Left lung (tissue), 14 donors: ENCODE measurements at places on chromosomes 1 and 21. TPM values are rescaled to one million over a fixed set of nuclear protein-coding genes. Genes with fewer than 3 reads are reported as not detected.

VSIG8 gene
- total RNA-seq: not detected

DNA sequence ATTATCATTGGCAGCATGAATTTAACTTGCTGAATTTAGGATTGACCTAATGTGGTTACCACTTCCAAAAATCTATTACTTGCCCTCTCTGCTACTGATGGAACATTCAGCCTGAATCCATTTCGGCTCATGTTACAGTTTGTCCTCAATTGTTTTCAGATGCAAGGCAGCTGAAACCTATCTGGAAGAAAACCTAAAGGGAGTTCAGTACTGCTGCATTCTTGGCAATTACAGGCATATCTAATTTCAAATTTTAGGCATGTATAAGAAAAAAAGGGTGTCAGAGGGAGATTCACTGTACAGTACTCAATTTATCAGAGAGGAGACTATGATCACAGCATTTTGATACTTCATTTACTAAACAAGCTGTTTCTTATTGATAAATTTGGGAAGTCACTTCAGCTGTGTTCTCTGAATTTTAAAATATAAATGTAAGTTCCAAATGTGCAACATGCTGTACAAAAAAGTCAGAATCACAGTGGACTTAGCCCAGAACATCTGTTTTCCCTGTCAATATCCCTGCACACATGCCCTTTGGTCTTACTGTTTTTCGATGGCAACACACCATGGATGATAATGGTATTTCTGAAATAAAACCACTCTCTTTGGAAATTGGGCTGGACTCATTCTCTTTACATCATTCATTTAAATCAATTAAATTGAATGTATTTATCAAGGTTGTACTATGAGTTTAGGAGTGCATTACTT, 651.6 kb upstream of the ADGRL4 start:
- peak; percentile 18 for DNase-seq

DNA sequence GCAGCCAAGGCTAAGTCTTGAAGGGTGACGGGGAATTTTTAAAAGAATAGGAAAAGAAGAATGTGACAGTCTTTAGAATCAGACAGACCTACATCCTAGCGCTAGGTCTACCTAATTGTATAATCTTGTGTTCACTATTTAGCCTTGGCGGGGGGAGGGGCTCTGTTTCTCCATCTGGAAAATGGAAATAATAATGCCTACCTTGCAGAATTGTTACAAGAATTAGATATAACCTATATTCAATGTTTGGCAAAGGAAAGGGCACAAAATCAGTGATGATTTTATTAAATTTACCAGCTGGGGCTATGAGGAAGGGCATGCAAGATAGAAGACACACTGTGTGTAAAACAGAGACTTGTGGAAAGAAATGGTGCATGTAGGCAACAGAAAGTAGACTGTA, 154.8 kb downstream of the ZBTB18 start:
- no peak for DNase-seq

GRCh38 chr1:211326528-211327345, at the start of gene TRAF5:
TSS of gene TRAF5 (plus strand) at chr1:211326833. CDS start at chr1:211353240, 26,407 bp downstream.
- peak; percentile 40 for DNase-seq

DNA sequence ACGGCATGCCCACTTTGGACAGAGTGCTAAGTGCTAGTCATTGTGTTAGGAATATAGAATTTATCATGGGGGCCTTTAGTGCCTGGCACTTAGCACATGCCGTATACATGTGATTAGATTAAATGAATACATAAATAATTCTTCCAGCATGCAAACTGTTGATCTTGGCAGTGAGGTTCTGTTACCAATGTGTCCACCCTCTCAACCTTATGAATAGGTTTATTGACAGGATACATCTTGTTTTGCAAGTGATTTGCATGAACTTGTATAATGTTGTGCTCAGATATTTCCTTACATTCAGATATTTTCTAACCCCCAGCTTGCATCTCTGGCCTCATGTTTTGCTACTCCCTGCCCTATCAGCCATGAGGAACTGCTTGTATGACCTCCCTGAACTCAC, 60.3 kb upstream of the ZNF648 start:
- DNase-seq: no peak
